Osteocyte (in vitro differentiated cells): ENCODE measurements at places on chromosomes 13 and 19. TPM values are rescaled to one million over a fixed set of nuclear protein-coding genes. Genes with fewer than 3 reads are reported as not detected.

Gene CTU1
- total RNA-seq: 5.6 and 6.5 TPM in 2 replicates

- DNase-seq: no peak
Measured at GRCh38 chr13:113849981-113850721, 13.7 kb downstream of the GAS6 start.

DNA sequence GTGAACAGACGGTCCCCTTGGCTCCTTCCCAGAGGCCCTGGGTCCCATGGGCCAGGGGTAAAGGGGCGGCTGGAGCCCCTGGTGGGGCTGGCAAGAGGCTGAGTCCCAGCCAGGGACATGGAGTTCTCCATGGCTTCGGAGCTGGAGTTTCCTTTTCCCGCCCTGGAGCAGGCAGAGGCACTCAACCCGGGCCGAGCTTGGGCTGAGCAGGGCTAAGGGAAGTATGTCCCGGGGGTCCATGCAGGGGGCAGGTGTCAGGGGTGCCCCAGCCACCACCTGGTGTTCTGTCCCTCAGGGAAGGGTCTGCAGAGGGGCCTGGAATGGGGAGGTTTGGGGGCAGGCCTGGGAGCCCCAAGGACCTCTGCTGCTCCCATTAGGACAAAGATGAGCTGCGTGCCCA, 54.0 kb upstream of the TPM4 start:
- DNase-seq: no peak

DNA sequence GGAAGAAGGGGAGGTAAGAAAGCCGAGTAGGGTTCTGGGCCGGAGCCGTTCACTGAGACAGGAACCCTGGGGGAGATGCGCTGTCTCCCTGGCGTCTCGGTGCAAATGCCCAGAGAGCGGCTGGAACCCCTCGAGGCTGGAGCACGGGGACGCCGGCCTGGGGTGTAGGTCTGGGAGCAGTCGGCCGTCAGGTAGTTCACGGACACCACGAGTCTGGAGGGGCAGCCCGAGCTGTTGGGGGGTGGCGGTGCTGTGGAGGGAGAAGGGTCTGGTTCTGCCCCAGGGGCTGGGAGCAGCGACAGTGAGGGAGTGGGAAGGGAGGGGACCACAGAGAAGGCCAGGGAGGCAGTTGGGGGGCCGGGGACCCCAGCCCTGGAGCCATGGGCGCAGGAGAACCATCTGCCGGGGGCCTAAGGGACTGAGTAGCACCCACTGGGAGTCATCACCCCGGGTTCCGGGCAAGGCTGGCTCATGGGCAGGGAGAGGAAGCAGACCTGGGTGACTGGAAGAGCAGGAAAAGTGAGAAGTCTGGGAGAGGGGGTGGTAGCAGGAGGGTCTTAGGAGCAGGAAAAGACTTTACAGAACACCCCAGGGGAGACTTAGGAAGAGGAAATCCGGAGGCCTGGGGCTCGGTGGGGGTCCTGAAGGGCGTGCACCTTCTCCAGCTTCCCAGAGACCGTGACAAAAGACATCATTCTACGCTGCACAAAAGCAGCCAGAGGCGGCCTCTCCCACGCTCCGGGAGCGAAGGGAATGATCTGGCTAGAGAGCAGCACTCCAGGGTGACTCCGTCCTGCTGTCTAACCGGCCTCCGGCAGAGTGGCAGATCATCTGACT, 173.1 kb upstream of the SOX1 start:
- DNase-seq: peak; percentile 82

DNA sequence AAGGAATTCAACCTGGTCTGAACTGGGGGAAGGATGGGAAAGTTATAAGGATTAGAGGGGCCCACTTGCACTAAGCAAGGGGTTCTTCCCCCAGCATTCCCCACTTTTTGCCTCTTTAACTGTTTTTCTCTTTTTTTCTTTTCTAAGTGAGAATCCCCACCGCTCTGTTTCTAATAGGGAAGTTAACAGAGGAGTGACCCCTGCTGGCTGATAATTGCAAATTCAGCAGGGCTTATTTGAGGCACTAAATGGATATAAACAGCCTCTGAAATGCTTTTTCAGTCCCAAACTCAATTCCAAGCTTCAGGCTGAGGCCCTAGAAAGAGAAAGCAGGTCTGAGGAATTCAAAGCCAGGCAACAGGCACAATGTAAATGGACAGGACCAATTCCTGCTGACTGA, 38.2 kb upstream of the CEACAM21 start:
- no peak for DNase-seq

- DNase-seq: no peak
Measured at GRCh38 chr19:9793071-9793591, 24.6 kb upstream of the ZNF846 start.

Gene PCDH20
- 0.47 and 0.70 TPM in 2 replicates for total RNA-seq
